ENCODE measurements at places on chromosomes 5 and 9. TPM values are rescaled to one million over a fixed set of nuclear protein-coding genes. Genes with fewer than 3 reads are reported as not detected.

The OLFML2A gene
- total RNA-seq: not detected

GRCh38 chr9:5853617-5854016, 20.7 kb upstream of the ERMP1 start:
- DNase-seq: no peak

DNA sequence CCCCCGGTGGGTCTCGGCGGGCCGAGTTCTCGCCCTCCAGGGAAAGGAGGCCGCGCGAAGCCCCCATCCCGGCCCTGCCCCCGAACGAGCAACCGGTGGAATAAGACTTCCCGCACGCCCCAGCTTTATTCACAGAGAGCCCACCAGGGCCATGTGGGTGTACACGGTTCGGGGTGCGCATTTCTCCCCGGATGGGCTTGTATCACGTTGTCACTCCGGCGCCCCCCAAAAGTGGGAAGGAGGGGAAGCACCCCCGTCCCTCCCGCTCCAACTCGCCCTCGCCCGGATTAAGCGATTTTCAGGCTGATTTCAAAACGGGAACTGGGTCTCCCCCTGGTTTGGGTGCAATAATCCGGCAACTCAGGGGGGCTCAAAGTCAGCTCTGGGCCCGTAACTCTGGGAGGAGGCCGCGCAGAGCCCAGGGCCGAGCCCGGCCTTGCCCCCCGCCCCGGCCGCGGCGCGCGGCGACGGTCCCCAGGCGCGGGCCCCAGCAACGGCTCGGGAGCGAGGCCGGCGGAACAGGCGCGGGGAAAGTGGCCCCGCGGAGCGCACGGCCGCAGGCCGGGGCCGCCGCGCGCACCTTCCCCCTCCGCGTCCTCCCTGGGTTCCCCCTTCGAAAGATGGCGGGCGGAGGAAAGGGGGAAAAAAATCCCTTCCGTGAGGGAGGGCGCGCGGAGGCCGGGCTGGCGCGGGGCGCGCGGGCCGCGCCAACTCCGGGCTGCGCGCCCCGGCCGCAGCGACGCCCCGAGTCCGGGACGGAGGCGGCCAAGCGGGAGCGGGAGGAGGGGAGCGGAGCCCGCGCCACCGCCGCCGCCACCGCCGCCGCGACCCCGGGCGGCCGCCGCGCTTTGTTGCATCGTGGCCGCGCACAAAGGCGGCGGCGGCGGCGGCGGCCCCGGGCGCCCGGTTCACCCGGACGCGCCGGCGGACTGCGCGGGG, 644 bp downstream of the BRD3 start:
- peak; percentile 59 for DNase-seq

The GABRP gene
- total RNA-seq: not detected

DNA sequence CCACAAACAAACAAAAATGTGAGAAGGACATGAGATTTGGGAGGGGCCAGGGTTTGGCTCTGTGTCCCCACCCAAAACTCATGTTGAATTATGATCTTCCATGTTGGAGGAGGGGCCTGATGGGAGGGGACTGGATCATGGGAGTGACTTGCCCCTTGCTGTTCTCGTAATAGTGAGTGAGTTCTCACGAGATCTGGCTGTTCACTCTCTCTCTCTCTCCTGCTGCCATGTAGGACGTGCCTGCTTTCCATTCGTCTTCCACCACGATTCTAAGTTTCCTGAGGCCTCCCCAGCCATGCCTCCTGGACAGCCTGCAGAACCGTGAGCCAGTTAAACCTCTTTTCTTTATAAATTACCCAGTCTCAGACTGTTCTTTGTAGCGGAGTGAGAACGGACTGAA, 118.7 kb downstream of the RXRA start:
- no peak for DNase-seq

The FOXD4L3 gene
- total RNA-seq: 0.14 TPM

The MSMP gene
- 0.59 TPM for total RNA-seq

- no peak for DNase-seq
Measured at GRCh38 chr5:34608859-34609648, 47.1 kb upstream of the RAI14 start.

The CCIN gene
- total RNA-seq: not detected

Data from activated CD8-positive, alpha-beta T cell treated with anti-CD3 and anti-CD28 coated beads for 36 hours (primary cell).